ENCODE measurements at places on chromosomes 4 and X. TPM values are rescaled to one million over a fixed set of nuclear protein-coding genes. Genes with fewer than 3 reads are reported as not detected.

The ADH1B gene
- 81.4 TPM for total RNA-seq

The CFAP47 gene
- total RNA-seq = under 0.01 TPM

The FAAH2 gene
- 0.28 TPM for total RNA-seq

The USP26 gene
- total RNA-seq = not detected

The NAAA gene
- total RNA-seq = 41.0 TPM

The SHROOM2 gene
- total RNA-seq = under 0.01 TPM

The VEGFC gene
- 19.3 TPM for total RNA-seq

Data from smooth muscle cell of bladder (primary cell).